Eye (tissue), 1 donor: ENCODE measurements at places on chromosomes 12 and 14.

- no peak for DNase-seq
Observed at GRCh38 chr12:104952816-104953215, 5.3 kb downstream of the SLC41A2 start.

GRCh38 chr12:71536939-71537622 lies 97.5 kb downstream of the LGR5 start:
- DNase-seq = no peak

- no peak for DNase-seq
Observed at GRCh38 chr14:105324080-105324778, 9.7 kb downstream of the PACS2 start.

DNA sequence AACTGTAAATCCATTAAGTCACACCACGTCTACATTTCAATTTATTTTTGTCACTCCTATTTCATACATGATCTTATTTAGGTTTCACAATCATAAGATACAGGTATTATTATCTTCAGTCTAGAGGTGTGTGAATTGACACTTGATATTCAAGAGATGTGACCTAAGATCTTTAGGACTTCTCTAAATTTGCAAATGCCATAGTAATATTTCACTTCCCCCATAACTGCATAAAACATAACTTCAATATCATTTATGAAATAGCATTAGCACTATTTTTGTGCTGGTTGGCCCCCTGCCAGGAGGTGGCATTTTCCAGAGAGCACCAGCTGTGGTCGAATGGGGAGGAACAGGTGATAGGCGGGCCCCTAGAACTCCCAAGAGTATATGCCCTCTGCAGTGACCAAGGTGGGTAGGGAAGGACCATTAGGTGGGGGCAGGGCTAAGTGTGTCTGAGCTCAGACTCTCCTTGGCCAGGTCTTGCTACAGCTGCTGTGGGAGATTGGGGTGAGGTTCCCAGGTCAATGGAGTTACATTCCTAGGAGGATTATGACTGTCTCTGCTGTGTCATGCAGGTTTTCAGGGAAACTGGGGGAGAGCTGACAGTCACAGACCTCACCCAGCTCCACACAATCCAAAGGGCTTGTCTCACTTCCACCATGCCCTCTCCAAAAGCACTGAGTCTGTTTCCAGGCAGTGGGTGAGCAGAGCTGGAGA lies 49.2 kb upstream of the ERGIC2 start:
- no peak for DNase-seq

DNA sequence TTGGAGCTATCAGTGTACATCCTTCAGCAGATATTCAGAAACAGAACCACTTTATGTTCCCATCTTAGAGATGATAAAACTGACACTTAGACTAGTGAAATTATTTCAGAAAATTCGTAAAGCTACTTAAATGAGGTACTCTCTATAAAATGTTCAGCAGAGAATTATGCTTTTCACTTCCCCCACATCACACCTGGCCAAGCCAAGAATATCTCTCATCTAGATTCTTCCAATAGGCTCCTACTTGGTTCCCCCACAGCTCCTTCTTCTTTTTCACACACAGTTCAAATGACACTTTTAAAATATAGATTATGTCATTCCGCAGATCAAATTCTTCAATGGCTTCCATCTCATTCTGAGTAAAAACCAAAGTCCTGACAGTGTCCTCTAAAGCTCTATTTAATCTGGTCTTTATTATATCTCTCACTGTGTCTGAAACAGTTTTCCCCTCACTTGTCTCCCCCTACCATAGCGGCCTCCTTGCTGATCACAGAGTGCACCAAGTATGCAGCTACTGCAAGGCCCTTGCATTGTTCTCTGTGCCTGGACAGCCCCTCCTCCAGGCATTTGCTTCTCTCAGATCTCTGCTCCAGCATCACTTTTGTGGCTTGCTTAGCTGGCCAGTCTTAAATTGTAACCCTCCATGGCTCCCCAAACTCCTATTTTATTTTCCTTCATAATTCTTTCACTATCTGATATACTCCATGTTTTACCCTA lies 736.8 kb upstream of the USP15 start:
- no peak for DNase-seq

DNA sequence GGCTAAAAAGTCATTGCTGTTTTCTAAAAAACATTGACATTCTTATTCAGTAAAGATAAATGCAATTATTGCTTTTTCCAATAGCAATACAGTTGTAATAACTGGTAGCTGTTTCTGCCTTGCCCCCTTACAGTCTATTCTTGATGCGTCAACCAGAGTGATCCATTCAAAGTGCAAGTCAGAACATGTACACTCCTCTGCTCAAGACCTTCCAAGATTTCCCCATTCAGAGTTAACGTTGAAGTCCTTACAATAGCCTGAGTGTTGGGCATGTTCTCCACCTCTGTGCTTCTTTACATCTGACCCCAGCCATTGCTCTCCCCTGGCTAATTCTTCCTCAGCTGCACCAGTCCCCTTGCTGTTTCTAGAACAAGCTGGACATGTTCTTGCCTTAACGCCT lies 24.3 kb downstream of the VRK1 start:
- no peak for DNase-seq

DNA sequence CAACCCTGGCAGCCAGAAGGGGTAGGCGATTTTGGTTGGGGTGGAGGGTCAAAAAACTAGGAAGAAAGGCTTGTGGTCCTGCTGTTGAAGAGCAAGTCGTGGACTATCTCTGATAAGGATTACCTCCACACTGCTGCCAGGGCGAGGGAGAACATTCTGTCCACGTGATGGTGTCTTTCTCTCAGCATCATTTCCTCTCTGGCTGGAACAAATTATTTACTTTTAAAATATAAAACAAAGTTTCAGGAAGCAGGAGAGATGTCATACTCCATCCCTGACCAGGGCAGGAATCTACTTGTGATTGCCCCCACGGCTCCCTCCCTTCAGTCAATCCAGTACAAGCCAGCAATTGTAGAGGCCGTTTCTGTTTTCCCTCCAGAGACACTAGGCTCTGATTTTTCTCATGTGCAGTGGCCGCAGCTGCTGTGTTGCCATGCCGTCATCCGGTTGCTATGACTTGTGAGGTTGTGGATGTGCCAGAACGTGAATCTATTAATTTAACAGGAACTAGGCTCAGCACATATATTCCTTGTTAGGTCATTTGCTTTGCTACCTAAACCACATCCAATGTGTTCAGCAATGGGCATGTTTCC lies 61.5 kb upstream of the PTGR2 start:
- DNase-seq = peak; percentile 87

DNA sequence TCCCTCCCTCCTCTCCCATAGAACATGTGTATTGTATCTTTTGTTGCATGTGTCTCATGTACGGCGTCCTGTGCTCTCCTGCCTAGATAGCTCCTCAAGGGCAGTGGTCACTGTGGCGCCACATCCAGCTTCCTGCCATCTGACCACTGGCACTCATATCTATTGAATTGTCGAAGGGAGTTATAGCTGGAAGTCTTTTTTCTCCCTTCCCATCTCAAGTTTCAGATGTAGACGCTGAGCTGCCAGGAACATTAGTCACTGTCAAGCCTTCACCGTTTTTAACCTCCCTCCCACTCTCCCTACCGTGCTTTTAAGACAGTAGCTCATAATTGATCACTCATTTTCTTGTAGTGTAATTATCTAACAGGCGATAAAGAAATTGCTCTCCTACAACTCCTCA lies 33.0 kb downstream of the MTHFD1 start:
- no peak for DNase-seq

- DNase-seq = no peak
Observed at GRCh38 chr12:84741692-84742091, 170.9 kb downstream of the SLC6A15 start.

DNA sequence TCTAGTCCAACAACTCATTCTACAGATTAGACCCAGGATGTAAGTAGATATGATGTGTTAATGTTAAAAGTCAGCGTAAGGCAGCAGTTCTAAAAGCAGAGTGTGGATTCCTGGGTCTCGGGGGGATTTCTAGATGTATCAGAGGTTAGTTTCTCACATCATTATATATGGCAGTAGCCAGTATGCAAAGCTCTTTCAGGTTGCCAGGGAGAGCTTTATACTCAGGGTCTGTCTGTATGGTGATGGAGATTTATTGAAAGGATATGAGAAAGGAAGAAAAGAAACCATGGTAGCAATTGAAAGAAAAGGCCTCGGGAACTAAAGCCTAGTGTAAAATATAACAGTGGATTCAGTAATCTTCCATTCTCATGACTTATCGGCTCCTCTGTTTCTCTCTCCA lies 26.2 kb upstream of the PAWR start:
- DNase-seq = no peak

DNA sequence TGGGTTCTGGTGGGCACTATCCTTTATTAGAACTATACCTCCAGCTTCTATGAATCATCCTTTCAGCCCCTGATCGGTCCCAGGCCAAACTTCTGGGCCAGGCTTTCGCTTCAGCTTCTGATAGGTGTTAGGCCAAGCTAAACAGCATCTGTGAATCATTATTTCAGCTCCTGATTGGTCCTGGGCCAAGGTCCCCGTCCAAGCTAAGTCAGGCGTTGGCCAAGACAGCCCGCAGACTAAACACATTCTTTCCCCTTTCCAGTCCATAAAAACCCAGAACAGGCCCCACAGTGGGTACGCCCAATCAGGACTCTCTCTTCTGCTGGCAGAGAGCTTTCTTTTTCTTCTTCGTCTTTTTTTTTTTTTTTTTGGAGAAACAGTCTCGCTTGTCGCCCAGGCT lies 1808.9 kb upstream of the SEL1L start:
- no peak for DNase-seq
